Activated T-helper 2 cell treated with anti-CD3 and anti-CD28 coated beads, Interferon-gamma antibody, Interleukin-2, Interleukin-4, amounts not matched to agents 10 μg/mL and 5 μg/mL and 100 μg/mL, durations not matched to agents 14 hours and 24 hours and 36 hours (primary cell): ENCODE measurements at places on chromosomes 2 and 18.

DNA sequence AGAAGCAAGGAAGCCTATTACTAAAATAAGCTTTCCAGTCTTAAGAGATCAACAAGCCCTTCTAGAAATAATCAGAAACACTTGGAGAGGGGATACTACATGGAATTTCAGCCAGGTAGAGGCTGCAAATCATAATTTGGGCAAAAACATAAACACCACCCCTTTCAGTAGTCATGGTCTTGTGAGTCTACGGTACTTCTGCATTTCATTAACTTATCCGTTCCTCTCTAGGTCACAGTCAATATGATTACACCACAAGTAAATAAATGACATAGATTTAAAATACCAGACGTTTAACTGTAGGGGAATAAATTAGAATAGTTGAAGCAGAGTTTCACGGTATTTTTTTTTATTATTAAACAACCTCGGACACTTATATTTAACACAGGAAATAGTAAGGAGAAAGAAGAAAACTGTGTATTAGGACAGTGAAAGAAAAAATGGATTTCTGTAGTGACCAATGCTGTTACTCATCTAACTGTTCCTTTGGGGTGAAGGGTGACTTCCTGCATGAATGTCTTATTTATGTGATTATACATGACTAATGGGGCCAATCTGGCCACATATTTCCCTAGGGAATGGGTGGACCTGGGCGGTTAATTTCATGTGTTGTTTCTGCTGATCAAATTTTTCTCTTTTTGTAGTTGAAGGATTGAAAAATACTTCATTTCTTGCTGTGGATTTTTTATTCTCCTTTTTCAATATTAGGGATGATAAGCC, 456.6 kb upstream of the UBE2E3 start:
- DNase-seq, result no peak

DNA sequence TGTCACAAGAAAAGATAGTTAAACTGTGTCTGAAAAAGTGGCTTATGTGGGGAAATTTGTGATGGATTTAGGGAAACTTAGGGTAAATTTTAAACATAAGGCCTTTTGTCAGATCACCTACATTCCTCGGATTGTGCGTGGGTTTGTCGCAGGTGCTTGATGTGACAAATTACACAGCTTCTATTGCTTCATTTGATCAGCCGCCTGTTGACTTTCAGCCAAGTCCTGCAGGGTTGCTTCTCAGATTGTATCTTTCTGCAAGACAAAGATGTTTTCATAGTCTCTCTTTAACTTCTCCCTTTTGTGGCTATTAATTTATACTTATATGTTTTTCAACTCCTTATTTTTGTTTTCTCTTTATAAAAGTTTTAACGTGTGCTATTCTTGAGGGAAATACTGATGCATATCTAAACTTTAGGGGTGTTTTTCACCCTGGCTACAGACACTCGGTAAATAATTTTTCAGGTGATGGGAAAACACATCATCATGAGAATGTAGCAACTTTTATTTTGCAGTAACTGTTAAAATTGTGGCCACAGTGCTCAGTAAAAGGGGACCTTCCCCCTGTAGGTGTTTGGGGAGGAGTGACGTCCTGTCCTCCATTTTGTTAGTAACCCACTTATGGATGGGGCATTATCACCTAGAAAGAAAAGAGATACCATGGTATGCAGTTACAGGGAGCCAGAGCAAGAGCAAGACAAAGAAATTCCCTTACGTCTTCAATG, 31.4 kb downstream of the GALM start:
- no peak for DNase-seq

DNA sequence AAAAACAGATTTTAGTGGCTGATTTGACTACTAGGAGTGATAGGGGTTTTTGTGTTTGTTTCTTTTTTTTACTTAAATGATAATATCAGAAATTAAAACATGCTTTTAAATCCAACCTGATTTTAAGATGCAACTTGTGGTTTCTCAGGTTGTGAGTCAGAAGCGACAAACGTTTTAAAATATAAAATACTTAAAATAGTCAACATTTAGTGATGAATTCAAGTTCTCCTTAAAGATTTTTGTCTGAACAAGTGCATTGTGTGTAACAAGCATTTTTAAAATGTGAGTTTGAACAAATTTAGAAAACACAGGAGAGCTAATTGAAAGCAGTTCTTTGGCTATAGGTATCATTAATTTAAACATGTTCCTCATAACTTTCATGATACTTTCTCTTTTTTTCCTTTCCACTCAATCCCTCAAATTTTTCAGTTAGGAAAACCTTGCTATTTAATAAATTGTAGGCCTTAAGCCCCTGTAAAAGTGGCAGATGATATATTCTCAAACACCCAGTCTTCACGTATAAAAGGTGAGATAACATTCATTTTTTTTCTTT, 3.6 kb downstream of the TBR1 start:
- no peak for DNase-seq

- peak; percentile 45 for DNase-seq
Measured at GRCh38 chr2:201116959-201117734, 1.2 kb downstream of the CFLAR start.

DNA sequence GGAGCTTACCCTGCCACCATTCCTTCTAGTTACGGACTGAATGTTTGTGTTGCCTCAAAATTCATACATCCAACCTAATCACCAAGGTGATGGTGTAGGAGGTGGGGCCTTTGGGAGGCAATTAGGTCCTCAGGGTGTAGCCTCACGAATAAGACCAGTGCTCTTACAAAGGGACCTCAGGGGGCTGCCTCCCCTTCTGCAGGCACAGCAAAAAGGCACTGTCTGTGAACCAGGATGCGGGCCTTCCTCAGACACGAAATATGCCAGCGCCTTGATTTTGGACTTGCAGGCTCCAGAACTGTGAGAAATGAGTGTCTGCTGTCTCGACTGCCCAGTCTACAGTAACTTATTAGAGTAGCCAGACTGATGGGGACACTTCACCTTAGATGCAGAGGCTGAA, 150.4 kb upstream of the HDAC4 start:
- DNase-seq, result no peak

DNA sequence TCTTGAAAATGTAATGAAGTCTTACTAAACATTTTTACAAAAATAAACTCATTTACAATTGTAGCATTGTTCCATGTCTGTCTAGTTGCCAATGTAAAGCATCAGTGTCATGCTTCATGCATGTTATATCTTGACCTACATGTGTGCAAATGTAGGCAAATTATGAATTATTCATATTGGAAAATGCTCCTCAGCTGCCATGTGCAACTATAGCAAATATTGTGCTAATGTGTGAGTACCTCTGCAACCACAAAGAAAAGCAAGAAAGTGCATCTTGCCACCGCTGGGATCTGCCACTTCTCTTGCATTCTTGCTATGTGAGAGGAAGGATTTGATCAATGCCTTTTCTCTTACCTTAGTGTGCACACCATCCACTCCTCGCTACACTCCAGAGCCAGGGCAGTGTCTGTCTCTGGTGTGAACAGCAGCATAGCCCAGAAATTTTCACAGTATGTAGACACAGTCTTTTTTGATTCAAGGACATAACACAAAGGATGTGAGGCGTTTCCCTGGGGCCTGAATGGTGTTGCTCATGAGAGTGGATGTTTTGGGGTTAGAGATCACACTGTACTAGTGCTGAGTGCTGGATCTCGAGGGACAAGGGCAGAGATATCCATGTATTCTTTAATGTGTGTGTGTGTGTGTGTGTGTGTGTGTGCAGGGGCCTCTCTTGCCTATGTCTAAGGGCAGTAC, 47.6 kb upstream of the HAAO start:
- DNase-seq, result no peak

GRCh38 chr18:32576296-32576916, 105.7 kb upstream of the GAREM1 start:
- DNase-seq, result no peak

DNA sequence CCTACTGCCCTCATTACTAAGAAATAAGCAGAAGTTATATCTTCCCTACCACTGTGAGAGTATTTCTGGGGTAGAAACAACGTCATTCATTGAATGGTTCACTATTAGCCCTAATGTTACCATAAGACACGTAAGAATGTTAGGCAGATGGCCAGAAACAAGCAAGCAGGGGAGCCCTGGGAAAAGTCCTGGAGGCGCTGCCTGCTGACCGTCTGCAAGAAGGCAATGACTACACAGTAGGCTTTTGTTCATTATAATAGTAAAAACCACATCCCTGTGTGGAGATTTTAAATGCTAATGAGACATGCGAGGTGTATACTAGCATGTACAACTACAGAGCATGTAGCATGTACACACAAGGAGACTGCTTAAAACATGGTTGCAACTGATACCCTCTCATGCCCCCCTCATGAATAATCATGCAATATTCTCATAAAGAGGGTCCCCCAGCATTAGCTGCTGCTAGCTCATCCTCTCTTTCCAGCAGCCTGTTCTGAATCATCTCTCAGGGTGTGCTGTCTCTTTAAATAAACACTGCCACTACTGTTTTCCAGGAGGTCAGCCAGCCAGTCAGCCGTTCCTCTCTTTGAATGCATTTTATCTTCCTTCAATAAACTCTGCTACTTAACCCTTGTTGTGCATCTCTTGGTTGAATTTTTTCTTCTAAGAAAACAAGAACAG, 23.6 kb downstream of the SUCLG1 start:
- no peak for DNase-seq

DNA sequence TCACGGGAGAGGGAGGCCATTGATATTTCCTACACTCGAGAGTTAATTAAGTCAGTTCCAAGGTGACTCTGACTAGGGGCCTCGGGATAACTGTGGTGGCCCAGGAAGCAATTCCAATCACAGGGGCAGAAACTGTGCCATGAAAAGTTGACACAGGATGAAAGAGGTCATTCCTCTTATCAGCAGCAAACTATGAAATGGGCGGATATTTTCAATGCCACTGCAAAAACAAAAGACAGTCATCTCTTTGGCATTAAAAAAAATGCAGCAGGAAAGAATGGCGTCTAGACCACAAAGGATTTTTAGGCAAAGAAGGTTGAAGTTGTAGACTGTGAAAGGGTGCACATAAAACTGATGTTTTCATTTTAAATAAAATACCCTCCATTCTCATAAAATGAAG, 50.0 kb downstream of the TGIF1 start:
- DNase-seq, result no peak

GRCh38 chr2:64779117-64779690, 125.5 kb upstream of the SERTAD2 start:
- DNase-seq, result no peak

GRCh38 chr2:147375073-147375472, 469.8 kb upstream of the ACVR2A start:
- no peak for DNase-seq

DNA sequence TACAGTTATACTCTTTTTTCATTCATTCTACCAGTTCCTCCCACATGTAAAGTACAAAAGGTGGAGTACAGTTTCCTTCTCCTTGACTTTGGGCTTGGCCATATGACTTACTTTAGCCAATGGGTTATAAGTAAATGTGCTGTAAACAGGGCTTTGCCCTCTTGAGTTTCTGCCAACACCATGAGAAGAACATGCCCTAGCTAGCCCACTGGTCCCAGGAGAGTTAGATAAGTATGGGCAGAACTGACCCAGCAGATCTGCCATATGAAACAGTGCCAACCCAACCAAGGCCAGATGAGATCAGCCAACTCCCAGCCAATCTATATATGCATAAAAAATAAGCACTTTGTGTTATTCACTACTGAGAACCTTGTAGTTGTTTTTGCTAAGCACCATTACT, 25.5 kb downstream of the ZC3H8 start:
- no peak for DNase-seq

DNA sequence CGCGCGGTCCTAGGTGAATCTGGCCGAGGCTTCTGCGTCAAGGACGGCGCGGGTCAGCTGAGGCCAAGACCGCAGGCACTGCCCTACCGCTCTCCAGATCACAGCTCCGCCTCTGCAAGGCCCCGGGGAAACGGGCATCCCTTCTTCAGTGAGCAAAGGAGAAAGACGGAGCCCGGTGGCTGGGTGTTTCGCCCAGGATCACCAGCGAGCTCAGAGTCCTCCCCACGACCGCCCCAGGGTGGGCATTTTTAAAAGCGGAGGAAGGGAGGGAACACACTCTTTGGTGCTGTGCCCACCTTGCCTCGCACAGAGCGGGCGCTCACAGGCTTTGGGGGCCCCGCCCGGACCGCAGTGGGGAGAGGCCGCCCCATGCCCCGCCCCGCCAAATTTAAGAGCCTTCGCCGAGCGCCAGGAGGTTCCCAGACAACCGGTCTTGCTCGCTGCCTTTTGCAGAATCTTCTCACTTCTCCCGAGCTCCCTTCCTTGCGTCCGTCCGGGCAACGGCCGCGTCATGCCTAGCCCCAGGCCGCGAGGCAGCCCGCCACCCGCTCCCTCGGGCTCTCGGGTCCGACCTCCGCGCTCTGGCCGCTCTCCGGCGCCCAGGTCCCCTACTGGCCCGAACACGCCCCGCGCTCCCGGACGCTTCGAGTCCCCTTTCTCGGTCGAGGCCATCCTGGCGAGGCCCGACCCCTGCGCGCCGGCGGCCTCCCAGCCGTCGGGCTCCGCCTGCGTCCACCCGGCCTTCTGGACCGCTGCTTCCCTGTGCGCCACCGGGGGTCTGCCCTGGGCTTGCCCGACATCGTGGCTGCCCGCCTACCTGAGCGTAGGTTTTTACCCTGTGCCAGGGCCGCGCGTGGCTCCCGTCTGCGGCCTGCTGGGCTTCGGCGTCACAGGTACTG, at the start of gene NOTO:
TSS of gene NOTO (plus strand) at position 419 of the 899 bp plus-strand sequence. CDS start at position 512, 93 bp downstream.
- DNase-seq, result no peak

DNA sequence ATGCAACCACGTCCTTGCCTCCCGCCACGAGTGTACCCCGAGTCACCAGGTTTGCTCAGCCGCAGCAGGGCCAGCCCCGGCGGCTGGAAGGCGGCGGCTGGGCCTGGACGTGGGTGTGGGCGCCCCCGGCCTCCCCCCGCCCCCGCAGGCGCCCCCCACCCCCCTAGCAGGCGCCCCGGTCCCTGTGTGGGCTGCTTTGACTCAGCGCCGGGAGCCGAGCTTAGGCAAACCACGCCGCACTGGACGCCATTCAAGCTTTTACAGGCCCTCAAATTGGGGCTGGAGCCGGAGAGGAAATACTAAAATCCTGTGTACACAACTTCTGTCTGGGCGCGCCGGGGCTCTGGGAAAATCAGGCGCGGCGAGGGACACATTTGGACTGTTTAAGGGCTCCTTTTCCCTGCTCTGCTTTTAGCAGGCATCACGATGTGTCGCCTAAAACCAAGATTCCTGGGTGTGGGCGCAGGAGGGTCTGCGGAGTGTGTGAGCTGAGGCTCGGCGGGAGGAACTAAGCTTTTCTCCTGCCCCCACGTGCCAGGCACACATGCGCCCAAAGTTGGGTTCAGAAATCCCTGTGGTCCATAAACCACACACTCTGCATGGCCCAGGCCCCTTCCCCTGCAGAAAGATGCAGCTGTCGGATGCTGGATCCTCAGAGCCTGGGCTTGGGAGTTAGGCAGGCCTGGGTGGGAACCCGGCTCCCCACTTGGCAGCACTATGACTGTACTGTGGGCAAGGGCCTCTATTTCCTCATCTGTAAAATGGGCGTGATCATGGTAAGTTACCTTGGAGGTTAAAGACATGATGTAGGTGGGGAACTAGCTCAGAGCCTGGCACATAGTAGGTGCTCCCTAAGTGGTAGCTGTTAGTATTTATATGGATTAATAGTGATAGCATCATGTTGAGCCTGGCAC, 57.6 kb downstream of the ATOH8 start:
- DNase-seq, result no peak
